HEK293T (cell line): ENCODE measurements at places on chromosomes 12 and 14.

DNA sequence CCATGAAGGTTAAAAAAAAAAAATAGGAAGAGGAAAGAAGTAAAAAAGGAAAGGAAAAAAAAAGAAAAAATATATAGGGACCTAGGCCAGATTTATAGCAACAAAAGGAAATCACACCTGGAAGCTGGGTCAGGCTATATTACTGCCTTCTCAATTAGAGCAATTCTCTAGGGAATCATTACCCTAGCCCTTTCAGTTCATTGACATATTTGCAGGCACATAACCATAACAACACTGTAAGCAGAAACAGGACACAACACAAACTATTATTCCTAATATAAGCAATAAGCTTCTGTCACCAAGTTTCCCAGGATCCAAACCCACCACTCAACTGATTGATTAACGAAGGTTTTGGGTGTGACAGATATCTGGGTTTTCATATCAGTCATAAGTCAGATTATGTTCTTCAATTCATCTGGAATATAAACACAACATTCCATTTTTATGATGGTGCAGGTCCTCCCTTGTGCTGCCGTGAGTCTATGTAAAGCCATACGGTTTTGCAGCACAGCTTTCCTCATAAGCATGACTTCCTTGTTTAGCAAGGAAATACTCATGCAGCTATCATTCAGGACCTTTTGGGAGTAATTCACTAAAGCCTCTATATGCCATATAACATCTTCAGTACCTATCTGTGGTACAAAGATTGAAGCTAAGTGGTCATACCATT lies 4.2 kb downstream of the PCNX4 start:
- no peak for DNase-seq

DNA sequence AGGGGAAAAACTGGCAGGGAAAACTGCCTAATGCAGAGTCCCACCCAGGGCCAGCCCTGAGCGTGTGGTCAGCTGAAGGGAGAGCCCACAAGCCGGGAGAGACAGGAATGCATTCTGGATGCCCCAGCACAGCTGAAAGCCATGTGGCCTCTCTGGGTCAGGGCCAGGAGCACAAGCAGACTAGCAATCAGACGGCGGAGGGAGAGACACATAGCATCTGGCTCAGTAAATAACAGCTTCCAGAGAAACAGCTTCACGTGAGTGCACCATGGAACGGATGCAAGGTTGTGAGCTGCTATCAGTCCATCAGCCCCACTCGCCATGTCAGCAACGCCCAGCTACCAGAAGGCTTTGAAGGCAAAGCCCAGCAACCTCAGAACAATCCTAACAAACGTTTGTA lies 28.2 kb upstream of the TMEM106C start:
- DNase-seq = no peak

- peak; percentile 79 for DNase-seq
These were observed 17.9 kb upstream of the TDRD9 start for GRCh38 chr14:103910262-103910935.

DNA sequence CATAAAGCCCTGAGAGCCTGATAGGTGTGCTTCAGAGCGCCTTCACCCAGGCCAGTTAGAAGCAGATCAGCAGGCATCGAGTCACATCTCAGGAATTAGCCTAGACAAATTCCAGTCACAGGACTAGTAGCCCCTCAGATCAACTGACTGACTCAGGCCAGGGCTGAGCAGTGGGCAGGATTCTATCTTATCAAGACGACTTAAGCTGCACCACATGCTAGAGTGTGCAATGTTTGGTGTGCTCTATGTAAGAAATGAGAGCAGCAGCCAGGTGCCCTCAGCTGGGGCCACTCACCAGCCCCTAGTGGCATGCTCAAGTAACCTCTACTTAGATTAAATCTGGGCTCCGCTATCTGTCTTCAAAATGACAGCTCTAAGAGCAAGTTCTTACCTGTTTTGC lies 19.7 kb upstream of the NGB start:
- DNase-seq = no peak

- no peak for DNase-seq
These were observed 163.0 kb downstream of the BRMS1L start for GRCh38 chr14:35988972-35989690.

- no peak for DNase-seq
These were observed 9.2 kb upstream of the CCDC196 start for GRCh38 chr14:66476964-66477363.

GRCh38 chr14:56136571-56137452 lies 18.6 kb downstream of the PELI2 start:
- no peak for DNase-seq

- no peak for DNase-seq
These were observed 29.0 kb downstream of the NCOR2 start for GRCh38 chr12:124538194-124539082.

- peak; percentile 65 for DNase-seq
These were observed 22.2 kb upstream of the ABCD4 start for GRCh38 chr14:74324931-74325361.

GRCh38 chr12:116713527-116713926 lies 24.3 kb downstream of the SPRING1 start:
- no peak for DNase-seq

- DNase-seq = no peak
These were observed 128.1 kb downstream of the PRKD1 start for GRCh38 chr14:29799464-29800095.

GRCh38 chr12:131753005-131753404 lies 42.1 kb downstream of the SFSWAP start:
- DNase-seq = no peak

DNA sequence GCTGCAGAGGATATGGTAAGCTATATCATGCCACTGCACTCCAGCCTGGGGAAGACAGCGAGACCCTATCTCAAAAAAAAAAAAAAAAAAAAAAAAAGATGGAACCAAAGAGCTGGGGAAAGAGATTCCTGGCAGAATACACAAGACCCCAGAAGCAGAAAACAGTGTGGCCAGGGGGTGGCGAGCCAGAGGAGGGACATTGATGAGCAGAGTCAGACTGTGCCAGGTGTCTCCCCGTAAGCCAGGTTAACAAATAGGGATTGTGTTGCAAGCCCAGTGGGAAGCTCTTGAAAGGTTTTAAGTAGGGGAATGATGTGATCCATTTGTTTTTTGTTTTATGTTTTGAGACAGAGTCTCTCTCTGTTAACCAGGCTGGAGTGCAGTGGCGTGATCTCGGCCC lies 56.1 kb downstream of the FIGNL2 start:
- DNase-seq = no peak

DNA sequence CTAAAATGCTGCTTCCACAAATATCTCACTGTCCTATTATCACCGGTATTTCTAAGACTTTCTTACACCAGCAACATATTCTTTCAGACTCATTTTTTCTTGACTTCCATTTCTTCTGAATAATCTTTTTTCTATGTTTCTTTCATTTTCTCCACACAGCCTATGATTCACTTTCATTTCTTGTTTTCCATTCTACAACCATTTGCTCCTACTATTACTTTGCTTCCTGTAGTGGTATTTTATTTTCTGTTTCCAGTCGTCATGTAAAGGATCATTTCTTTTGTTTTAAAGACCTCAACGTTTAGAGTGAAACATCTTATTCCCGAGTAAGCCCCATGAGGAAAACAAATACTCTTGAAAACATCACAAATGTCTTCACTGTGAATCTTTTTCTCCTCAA lies 182.2 kb upstream of the MDGA2 start:
- DNase-seq = no peak

DNA sequence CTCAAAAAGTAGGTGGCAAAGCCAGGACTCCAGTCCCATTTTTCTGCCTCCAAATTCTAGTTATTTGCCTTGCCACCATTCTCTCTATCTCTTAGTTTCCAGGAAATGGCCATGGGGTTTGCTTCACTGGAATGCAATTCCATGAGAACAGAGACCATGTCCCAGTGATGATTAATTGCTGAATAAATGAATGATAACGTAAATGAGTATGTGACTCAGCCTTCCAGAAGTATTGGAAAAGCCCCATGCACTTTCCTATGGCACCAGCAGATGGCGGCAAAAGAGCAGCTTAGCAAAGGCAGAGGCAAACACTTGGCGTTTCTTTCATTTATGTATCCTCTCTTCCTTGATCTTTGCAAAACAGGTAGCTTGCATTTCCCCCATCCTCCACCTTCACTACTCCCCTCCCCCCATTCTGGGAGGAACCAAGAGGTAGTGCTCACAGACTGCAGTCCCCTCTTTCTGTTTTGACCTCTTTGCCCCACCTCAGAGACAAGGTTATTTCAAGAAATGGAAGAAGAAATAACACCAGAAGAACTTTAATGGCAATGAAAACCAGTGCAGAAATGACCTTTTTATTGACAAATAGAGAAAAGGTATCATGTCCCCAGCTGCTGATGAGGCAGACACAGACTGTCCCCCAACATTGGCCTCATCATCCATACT lies 21.3 kb downstream of the TBX3 start:
- DNase-seq = no peak

GRCh38 chr12:56521590-56522371 lies at the start of gene RBMS2:
Gene RBMS2 (plus strand): TSS chr12:56521820. CDS start chr12:56522024, 204 bp downstream.
- peak; percentile 76 for DNase-seq

- no peak for DNase-seq
These were observed 188.5 kb upstream of the TMEM132C start for GRCh38 chr12:128078301-128078971.

DNA sequence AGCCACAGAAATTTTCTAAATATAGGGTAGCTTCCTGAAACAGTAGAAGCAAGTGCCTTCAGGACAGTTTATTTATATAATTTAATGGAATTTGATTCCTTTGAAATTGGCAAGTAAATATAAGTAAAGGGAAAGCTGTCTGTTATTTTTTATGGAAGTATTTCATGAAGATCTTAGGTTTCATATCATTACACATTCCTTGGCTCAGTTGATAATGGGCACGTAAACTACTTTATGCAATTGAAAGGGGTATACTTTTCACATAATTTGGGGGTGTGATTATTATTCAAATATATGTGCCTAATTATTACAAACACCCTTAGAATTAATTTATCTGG lies 71.1 kb upstream of the RAP1B start:
- no peak for DNase-seq

DNA sequence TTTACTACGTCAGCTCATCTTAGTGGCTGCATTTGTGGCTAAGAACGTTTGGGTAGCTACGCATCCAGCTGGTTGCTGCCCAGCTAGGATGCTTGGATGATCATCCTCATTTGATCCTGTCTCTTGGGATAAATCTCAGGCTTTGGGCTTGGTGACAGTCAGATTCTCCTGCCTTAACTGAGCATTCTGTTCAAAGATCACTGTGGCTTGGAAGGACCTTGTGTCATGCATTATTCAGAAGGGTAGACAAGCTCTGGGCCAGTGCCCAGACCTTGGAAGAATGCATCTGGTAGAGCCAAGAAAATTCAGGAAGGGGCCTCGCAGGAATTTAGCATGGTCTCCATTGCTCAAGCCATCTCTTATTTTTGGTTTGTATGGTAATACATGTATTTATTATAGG lies 188.4 kb downstream of the NRXN3 start:
- DNase-seq = no peak

DNA sequence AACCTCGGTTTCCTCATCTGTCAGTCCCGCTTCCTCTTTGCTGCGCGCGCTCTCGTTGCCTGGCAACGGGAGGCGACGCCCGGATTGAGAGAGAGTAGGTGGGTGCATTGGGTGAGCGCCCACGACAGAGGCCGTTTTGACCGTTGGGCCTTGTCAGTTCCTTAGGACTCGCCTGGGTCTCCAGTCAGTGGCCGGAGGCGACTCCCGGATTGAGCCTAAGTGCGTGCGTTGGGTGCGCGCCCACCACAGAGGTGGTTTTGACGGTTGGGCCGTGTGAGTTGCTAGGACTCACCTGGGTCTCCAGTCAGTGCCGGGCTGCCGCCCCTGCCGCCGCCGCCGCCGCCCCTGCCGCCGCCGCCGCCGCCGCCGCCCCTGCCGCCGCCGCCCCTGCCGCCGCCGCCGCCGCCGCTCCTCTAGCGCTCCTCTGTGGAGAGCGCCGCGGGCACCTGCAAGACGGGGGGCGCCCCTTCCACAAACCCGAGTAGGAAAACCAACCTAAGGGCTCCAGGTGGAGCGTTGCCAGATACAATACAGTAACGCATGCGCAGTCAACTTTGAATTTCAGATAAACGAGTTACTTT lies 37.2 kb downstream of the APOBEC1 start:
- no peak for DNase-seq

DNA sequence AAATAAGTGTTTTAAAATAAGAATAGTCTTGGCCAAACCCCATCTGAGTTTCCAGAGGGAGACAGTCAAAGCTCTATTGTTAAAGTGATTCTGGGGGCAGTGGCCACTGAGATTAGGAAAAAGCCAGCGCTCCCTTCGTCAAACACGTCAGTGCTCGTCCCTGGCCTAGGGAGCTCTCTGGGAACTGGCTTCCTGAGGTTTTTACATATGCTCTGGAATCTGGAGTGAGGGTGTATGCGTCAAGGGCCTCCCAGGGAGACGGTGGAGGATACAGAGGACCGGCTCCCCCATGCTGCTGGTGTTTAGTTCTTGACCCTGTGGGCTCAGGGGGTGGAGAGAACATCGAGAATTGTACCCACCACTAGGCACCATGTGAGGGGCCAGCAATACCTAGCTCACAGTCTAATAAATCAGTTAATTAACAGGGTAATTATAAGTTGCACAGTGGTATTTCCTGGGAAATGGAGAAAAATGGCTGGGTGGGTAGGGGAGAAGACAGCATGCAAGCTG lies 87.0 kb downstream of the SLC25A47 start:
- no peak for DNase-seq

DNA sequence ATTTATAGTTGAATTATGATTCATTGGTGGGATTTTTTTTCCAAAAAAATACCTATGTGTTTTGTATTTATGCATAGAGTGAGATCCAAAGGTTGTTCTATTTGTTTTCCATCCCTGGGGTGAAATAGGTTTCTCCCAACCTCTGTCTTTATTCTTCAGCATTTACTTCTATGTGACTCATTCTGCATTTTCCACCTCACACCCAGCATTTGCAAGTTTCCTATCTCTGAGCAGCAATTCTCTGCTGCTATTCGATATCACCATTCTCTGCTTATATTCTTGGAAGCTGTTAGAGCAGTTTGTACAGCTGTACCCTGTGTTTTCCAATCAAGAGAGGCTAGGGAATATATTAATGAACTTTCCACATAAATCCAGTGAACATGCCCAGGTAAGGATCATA lies 538.9 kb downstream of the SNAPC1 start:
- DNase-seq = no peak

DNA sequence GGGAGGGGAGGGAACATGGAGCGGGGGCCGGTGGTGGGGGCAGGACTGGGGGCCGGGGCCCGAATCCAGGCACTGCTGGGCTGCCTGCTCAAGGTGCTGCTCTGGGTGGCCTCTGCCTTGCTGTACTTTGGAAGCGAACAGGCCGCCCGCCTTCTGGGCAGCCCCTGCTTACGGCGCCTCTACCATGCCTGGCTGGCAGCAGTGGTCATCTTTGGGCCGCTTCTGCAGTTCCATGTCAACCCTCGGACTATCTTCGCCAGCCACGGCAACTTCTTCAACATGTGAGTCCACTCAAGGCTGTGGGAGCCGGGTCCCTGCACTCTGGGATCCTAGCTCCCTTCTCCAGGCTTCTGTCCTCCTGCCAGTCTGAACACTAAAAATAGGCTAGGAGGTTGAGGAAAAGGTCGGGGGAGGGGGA lies 1.1 kb downstream of the FITM1 start:
- DNase-seq = no peak

DNA sequence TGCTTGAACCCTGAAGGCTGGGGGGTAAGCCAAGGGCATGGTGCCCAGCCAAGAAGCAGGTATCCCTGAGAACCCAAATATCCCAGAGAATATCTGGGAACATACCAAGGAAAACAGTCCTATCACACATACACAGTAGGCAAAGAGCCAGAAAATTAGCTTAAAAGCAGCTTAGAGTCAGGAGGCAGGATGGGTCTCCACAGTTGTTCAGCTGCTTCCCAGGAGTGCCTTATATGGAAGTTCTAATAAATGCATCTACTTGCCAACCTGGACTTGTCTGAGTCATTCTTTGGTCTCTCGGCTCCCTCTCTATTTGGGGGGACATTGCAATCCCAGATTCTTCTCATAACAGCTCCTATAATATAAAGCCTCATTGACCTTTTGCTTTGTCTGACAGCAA lies 9.0 kb upstream of the GPR135 start:
- DNase-seq = no peak
